ENCODE measurements at places on chromosomes 7 and 10.

GRCh38 chr10:89348481-89348880 lies 20.7 kb downstream of the IFIT3 start:
- no peak for DNase-seq

DNA sequence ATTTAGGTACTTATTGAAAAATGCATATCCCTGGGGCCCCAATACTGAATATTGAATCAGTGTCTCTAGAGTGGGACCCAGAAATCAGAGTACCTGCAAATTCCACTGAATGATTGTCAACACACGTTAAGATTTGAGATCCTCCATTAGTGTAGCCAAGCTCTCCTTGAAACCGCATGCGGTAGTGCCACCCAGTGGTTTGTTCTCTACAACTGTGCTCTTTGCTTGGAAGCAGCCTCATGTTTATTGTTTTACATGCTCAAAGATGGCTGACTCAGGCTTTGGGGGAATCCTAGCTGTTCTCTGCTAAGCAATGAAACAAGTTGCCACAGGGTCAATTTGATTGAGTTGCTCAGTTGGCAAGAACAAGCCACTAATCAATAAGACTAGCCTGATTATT lies 340.2 kb upstream of the CELF2 start:
- no peak for DNase-seq

GRCh38 chr7:51543801-51544553 lies 227.4 kb upstream of the COBL start:
- DNase-seq = no peak

- no peak for DNase-seq
These were observed 231.8 kb downstream of the WDR37 start for GRCh38 chr10:1287971-1288401.

DNA sequence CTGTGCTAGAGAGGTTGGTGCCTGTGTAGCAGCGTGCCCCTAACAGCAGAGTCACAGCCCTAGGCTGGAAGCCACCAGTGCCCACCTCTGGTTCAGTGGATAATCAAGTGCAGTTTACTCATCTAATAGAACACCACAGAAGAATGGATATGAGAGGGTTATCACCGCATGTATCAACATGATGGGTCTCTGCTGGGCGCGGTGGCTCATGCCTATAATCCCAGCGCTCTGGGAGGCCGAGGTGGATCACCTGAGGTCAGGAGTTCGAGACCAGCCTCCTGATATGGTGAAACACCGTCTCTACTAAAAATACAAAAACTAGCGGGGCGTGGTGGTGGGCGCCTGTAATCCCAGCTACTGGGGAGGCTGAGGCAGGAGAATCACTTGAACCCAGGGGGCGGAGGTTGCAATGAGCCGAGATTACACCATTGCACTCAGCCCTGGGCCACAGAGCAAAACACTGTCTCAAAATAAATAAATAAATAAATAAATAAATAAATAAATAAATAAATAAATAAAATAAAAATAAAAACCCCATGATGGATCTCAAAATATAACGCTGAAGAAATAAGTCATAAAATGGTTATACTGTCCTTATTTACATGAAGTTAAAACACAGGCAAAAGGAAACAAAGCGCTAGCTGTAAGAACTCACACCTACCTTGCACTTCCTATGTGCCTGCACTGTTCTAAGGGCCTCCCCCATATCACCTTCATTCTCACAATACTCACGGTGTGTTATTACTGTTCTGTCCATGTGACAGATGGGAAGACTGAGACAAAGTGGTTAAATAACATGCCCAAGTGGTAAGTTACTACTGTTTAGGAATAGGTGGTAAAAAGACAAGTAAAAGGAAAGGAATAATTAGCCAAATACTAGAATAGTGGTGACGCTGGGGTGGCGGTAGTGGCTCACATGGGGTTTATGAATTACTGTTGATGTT lies 70.9 kb downstream of the AMZ1 start:
- DNase-seq = no peak

GRCh38 chr7:150463461-150463860 lies 13.0 kb downstream of the GIMAP8 start:
- no peak for DNase-seq

- DNase-seq = peak; percentile 34
These were observed 97.1 kb downstream of the RGS10 start for GRCh38 chr10:119445311-119445934.

- DNase-seq = no peak
These were observed 30.1 kb upstream of the POT1 start for GRCh38 chr7:124959676-124960075.

DNA sequence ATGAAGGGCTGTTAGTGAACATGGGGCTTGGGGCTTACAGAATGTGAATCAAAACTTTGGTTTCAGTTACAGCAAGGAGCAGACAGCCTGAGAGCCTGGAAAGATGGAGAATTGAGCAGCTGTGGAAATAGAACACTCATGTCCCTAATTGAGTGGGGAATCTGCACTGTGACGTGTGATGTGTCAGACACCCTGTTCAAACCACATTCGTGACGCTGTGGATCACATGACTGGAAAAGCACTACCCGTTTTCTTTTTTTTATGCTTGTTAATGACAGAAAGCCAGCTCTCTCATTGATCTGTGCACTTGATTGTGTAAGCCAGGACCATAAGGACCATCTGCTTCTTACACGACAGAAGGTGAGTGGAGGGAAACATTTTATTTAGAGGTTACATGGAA lies 15.1 kb upstream of the TBX20 start:
- DNase-seq = no peak

- no peak for DNase-seq
These were observed 106.3 kb downstream of the GRK5 start for GRCh38 chr10:119313644-119314043.

- DNase-seq = no peak
These were observed 35.2 kb downstream of the ZNF487 start for GRCh38 chr10:43471935-43472720.

GRCh38 chr7:70694971-70695794 lies 436.8 kb upstream of the GALNT17 start:
- no peak for DNase-seq

GRCh38 chr7:69864822-69865221 lies 266.5 kb downstream of the AUTS2 start:
- DNase-seq = no peak

All from NCI-H2107 (cell line).